ENCODE measurements at places on chromosomes 3 and 15. TPM values are rescaled to one million over a fixed set of nuclear protein-coding genes. Genes with fewer than 3 reads are reported as not detected.

Gene MUSTN1
- total RNA-seq, result 91.1 TPM

Gene PLA2G4F
- total RNA-seq, result 2.0 TPM

DNA sequence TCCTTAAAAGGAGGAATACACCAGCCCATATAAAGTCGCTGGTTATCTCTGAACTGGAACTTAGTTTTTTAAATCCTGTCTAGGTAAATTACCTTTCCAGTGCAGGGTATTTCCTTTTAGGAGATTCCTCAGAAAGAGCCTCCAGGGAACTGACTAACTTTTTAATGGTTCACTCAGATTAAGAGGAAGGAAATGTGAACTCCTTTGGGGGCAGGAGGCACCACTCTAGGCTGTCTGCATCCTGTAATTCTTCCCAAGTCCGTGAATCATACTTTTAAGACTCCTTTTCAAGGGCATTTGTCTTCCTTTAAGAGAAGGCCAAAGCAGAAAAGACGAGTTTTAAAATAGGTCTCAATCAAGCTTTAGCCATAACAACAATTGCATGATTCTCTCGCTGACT, 871.2 kb upstream of the NR2F2 start:
- no peak for DNase-seq

GRCh38 chr3:38226273-38226672, 39.3 kb upstream of the SLC22A13 start:
- DNase-seq, result no peak

All from heart right ventricle (tissue), 16 donors.